Cerebellum (tissue), 4 donors: ENCODE measurements at places on chromosomes 12 and 14.

DNA sequence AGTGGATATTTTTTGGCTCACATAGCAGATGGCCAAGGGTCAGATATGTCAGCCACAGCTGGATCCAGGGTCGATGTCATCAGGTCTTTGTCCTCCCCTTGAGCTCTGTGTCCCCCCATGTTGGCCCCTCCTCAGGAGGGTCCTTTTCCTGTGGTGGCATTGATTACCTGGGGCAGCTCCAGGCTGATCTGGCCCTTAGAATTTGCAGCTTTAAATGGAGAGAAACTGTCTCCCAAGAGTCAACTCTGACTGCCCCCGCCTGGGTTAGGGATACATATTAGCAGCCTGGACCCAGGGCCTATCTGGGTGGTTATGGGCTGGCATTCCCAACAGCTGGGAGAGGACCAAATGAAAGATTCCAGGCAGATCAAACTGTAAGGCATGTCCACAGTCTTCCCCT lies 330.5 kb downstream of the RGS6 start:
- no peak for DNase-seq

GRCh38 chr14:96901227-96901626 lies 104.0 kb downstream of the VRK1 start:
- no peak for DNase-seq

DNA sequence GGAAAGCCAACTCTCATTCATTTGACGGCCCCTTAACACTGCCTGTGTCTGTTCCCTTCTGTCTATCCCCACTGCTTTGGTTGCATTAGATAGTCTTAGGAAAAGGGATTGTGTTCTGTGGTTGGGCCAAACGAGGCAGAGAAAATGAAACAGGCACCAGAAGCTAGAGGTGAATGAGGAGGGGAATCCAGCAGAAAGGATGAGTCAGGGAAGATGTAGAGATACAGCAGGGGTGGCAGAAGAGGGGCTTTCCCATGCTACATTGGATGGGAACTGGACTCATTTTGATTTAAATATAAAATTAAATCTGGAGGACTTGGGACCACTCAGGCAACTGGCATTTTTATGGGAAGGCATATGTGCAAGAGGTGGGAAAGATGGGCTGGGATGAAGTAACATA lies 43.3 kb downstream of the OTOGL start:
- no peak for DNase-seq

DNA sequence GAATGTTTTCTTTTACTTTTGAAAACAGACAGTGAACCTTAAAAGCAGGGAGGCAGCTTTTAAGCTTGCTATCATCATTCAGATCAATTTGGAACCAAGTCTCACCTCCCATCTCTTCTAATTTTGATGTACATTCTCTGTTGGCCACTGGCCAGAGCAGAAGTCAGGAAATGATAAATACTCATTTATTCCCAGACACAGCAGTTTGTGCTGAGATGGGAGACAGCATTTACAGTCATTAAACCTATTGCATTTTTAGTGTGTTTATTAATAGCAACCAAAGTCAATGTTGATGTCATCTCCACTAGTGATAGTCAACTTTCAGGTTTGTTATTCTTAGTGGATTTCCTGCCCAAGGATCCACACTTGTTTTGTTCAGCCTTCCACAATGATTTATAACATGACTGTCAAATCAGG lies 320.0 kb upstream of the ATP2B1 start:
- DNase-seq: peak; percentile 16

DNA sequence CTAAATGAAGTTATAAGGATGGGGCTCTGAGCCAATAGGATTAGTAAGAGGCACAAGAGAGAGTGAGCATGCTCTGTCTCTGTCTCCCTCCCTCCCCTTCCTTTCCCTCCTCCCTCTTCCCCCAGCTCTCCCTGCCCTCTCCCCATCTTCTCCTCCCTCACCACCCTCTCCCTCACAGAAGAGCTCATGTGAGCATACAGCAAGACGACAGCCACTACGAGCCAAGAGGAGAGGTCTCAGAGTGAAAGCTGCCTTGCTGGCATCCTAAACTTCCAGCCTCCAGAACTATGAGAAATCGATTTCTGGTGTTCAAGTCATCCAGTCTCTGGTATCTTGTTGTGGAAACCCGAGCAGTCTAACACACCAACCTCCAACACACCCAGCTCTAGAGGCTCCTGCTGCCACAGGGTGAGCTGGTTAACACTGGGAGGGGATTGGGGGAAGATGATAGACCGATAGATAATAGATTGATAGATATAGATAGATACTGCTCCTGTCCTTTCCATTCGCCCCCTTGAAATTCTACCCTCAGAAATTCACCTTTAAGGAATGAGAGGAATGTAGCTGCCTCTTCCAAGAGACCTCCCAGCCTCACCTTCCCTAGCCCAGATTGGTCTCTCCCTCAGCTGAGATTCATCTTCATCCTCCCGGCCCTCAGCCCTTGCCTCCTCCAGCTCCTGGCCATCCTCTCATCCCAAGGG lies 25.8 kb upstream of the ACTN1 start:
- no peak for DNase-seq

DNA sequence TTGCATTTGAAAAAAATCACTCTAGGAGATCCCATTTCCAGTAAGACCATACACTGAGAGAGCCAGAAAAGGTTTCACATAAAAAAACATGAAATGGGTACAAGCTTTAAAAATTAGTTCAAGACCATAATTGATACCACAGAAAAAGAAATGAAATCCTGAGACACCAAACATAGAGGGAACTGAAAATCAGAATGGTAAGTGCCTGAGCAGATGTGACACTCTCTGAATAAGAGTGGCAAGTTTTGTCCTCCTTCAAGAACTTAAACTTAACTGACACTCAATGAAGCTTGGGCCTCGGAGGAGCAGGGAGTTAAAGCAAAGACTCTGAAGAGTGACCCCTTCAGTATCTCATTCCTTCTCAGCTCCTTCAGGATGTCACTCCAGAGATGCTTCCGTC lies 23.2 kb upstream of the PTGDR start:
- no peak for DNase-seq

DNA sequence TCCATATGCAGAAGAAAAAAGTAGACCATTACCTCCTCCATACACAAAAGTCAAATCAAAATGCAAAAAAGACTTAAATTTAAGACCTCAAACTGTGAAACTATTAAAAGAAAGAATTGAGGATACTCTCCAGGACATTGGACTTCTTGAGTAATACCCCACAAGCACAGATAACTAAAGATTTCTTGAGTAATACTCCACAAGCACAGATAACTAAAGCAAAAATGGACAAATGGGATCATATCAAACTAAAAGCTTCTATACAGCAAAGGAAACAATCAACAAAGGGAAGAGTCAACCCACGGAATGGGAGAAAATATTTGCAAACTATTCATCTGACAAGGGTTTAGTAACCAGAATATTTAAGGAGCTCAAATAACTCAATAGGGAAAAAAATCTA lies 427.9 kb downstream of the CCDC91 start:
- DNase-seq: no peak

DNA sequence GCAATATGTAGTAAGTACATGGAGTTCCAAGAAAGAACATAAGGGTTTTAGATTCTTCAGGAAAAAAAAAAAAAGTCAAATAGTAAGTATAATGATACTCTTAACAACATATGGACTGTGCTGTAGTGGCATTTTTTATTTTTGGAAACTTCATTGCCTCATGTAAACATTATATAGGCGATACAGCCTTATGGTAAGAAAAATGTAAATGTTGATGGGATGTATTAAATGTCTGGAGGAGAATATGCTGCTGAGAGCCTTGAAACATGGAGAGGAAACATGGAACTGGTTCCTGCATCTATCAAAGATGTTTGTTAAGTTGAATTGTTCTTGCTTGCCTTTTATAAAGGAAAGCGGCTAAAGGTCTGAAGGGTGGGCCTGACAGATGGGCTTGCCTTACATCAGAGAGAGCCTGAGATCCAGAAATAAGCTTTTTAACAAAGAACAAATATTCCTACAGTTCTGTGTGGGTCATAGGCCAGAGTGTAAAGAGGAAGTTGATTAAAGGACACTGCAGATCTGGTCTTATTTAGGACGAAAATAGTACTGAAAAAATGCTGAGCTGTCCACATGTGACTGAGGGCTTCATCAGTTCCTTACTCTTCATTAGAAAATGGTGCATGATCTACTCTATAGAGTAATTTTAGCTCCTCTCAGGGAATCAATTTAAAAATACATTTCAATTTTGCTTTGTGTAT lies 448.1 kb upstream of the DCN start:
- DNase-seq: no peak

GRCh38 chr12:103556890-103557627 lies 30.0 kb upstream of the STAB2 start:
- DNase-seq: no peak

GRCh38 chr14:74085828-74086227 lies 1.1 kb downstream of the LIN52 start:
- DNase-seq: no peak

DNA sequence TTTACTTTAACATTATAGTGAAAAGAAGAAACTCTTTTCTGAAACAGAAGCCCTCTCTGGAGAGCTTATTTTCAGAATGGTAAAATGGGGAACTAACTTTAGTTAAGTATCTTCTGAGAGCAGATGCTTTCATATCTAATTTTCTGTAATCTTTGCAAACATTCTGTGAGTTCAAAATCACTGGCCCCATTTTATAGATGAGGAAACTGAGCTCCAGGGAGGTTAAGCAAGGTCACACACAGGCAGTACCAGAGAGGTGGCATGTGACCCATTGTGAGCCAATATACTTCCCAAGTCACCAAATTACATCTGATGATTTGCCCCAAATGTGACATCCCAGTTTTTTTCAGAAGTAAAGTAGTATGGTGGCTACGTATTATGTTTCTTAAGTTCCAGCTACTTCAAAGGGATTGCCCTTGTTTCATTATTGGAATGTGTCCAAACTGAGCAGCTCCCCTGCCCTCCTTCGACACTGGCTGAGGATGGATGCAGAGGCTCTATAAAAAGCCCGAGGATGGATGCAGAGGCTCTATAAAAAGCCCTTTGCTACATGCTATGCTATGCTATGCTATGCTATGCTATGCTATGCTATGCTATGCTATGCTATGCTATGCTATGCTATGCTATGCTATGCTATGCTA lies 36.2 kb upstream of the NUDT4 start:
- DNase-seq: no peak

DNA sequence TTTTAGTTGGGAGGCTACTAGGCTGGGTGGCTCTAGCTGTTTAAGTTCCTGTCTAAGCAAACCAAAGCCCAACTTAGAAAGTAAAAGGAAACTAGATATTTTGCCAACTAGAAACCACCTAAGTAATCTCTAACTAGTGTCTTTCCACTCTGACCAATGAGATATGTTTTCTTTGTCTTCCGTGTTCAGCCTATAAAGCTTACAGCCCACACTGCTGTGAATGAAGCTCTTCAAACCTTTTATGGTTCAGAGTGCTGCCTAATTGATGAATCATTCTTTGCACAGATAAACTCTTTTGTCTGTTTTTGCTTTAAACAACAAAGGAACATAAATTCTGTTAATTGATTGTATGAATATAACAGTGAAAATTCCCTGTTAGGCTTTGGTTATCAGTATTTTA lies 66.1 kb downstream of the FUT8 start:
- no peak for DNase-seq

GRCh38 chr12:27871946-27872345 lies 91.9 kb upstream of the MANSC4 start:
- no peak for DNase-seq

- DNase-seq: no peak
Observed at GRCh38 chr12:46944088-46944487, 118.3 kb upstream of the SLC38A4 start.

DNA sequence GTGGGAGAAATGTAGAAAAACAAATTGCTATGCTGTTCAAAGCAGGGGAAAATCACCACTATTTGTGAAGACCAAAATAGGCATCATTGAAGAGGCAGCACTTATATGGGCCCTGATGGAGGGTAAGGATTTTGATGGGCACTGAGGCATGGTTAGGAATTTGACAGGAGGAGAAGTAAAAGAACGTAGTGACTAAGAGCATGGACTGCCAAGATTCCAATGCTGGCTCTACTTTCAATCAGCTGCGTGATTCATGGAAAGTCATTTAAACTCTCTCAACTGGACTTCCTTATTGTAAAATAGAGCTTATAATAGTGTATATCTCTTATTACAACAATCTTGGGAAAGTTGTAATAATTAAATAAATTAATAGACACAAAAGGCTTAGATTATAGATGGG lies 267.7 kb upstream of the G2E3 start:
- DNase-seq: no peak

GRCh38 chr12:5022465-5023061 lies 21.1 kb upstream of the KCNA5 start:
- peak; percentile 86 for DNase-seq

DNA sequence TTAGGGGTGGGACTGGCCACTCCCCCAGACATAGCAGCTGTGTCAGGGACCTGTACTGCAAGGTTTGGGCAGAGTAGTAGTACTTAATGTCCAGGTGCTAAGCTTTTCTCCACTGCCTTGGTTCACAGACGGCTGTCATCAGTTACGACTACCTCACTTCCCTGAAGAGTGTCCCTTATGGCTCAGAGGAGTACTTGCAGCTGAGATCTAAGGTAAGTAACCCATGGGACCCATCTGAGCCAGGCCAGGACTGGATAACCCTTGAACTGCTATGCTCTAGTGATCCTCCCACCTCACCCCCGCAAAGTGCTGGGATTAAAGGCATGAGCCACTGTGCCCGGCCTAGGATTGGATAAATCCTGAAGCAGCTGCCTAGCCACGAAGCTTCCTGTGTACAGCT lies 22.4 kb downstream of the ADCK1 start:
- DNase-seq: no peak

GRCh38 chr12:50571786-50572185 lies 67.0 kb downstream of the DIP2B start:
- no peak for DNase-seq

DNA sequence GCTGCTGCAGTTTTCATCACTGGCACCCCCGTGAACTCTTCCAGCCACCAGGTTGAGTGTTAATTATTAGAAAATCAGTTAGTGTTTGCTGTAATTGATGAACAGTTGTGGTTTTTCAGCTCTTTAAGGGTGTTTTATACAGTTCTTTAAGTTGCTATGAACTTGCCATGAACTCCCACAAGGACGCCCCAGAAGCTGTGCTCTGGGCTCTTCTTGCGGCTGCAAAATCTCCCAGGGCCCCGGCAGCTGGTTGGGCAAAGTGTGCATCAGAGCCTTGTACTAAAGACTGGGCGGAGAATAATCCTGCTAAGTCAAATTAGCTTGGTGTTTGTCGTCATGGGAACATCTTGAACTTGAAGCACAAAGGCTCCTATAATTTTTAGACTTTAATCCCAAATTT lies 82.2 kb downstream of the EML1 start:
- DNase-seq: no peak

DNA sequence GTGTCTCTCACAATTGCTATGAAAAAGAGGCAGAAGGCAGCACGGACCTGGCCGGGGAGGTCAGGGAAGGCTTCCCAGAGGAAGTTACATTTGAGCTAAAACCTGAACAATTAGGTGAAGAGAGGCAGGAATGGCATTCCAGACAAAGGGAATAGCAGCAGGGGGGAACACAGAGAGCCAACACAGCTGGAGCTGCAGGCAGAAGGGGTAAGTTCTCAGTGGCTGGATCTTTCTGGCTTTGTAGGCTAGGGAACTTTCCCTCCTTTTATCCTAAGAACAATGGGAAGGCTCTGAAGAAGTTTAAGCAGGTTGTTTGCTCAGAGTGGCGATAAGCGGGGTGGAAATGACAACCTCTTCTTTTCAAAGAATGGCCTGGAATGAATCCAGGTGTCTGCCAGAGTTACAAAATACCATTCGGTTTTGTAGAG lies 100.0 kb downstream of the PRIMA1 start:
- DNase-seq: no peak
